ENCODE measurements at places on chromosomes 3 and 15.

GRCh38 chr15:101255615-101256241 is 3.9 kb upstream of the CHSY1 start:
- no peak for DNase-seq

DNA sequence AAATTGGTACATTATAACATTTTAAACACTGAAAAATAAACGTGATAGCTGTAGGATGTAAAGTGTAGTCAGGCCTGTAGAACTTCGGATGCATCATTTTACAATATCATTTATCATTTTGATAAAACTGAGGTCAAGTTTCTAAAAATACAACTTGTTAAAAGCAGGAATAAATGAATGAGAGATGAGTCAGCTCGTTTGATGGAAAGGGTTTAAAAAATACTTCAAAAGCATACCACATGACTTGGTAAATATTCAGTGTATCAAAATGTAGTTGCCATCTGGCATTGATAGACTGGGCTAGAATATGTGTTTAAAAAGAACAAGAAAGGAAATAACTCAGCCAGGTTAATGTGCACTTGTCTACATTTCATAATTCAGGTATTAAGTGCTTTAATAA is 357.0 kb downstream of the TIGIT start:
- peak; percentile 29 for DNase-seq

- no peak for DNase-seq
These were observed 52.5 kb upstream of the AMOTL2 start for GRCh38 chr3:134426660-134427181.

DNA sequence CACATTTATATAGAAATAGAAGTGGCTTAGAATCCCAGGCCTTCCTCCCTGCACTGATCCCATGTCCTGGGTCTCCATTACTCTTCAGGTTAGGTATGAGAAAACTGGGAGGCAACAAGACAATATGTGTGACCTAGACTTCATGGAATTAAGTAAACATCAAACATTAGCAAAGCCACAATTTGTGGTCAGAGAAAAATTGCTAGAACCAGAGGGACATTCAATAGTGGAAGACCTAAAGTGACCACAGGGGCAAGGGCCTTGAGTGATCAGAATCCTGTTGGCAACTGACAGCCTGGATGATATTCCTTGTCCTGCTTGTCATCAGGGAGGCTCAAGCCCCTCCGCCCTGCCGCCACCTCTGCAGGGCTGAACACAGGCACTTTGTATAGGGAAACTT is 322.8 kb upstream of the CTNNB1 start:
- no peak for DNase-seq

DNA sequence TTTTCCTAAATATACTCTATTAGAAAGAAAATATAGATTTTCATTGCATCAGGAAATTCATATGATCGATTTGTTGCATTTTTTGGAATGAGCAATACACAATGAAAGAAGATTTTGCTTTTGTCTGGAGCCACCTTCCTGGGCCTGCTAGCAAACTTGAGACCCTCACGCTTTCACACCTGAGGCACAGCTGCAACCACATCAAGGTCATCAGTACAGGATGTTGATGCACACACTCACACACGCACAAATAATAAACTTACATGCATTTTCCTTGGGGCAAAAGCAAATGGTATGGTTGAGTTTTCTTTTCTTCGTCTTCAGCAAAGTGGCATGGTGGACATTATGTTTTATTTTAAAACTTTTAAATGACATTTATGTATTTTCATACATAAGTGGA is 64.8 kb upstream of the SATB1 start:
- DNase-seq: no peak

DNA sequence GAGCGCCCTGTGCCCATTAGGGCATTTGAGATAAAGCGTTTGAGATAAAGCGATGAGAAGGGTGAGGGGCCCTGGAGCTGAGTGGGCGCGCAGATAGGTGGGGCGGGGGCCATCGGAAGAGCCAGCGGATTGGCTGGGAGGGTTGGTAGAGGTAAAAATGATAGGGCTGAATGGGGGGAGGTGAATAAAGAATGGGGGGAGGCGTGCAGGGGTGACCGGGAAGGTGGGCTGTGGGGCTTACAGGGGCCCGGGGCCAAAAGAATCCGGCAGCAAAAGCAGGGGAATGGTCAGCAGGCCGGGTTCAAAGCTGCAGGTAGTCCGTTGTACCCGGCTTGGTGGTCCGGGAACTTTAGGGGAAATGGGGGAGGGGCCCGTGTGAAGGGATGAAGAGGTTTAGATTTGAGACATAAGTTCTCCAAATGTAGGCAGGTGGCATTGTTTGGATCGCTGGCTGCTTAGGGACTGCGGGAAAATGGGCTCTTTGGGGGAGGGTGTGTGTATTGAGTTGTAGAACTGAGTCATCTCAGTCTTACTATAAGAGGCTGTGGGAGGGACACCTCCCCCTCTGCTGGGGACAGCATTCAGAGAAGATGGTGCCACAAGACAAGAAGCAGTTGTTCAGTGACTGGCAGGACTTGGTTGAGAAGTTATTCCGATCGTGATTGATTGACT is 610 bp downstream of the ARID3B start:
- DNase-seq: peak; percentile 67

GRCh38 chr15:82177291-82178010 is 85.1 kb downstream of the EFL1 start:
- no peak for DNase-seq
